ENCODE measurements at places on chromosomes 1 and 21. TPM values are rescaled to one million over a fixed set of nuclear protein-coding genes. Genes with fewer than 3 reads are reported as not detected.

GRCh38 chr1:41314376-41315145 lies 46.7 kb upstream of the FOXO6 start:
- no peak for DNase-seq
- H3K36me3 ChIP-seq = no peaks in the 10 kb centered on the region
- H3K27ac ChIP-seq = no peak overlapping the region

DNA sequence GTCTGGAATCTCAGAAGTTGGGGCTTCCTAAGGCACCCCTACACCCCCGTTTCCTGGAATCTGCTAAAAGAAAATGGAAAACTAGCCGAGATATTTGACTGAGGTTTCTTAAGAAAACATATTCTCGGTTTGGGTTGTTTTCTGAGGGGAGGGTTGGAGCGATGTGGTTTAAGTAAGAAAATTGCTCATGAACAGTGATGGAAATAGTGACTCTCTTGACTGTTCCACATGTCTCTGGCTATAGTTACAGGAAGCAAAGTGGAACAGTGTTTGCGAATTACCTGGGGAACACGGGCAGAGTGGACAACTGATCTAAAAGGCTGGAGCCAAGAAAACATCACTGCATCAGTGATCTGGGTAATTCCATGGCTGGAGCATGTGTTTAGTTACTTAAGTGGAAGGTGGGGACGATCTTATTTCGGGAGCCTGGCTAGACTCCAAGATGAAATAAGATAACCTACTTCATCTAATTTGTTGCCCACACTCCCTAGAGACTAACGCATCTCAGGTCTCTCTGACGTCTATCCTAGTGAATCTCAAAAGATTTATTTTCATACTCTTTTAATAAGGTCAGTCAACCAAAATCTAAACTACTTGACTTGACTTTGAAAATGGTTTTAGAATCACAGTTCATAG lies 92.4 kb downstream of the KCNJ15 start:
- DNase-seq = no peak
- H3K4me1 ChIP-seq = no peaks in the 10 kb centered on the region
- H3K27me3 ChIP-seq = no peaks in the 10 kb centered on the region
- no peak overlapping the region for H3K27ac ChIP-seq
- H3K36me3 ChIP-seq = no peaks in the 10 kb centered on the region

GRCh38 chr1:52416811-52417210 lies 12.4 kb downstream of the PRPF38A start:
- DNase-seq = no peak
- no peak overlapping the region for H3K4me3 ChIP-seq
- peaks cover 17% of the 10 kb centered on the region for H3K4me1 ChIP-seq
- no peaks in the 10 kb centered on the region for H3K27me3 ChIP-seq
- H3K36me3 ChIP-seq = peaks cover 58% of the 10 kb centered on the region

GRCh38 chr1:178645157-178645807 lies 79.8 kb upstream of the RALGPS2 start:
- H3K36me3 ChIP-seq = no peaks in the 10 kb centered on the region
- no peak overlapping the region for H3K4me3 ChIP-seq
- H3K4me1 ChIP-seq = no peaks in the 10 kb centered on the region
- no peak for DNase-seq
- H3K27me3 ChIP-seq = no peaks in the 10 kb centered on the region
- no peak overlapping the region for H3K27ac ChIP-seq

GRCh38 chr1:207191776-207192175 lies 87.7 kb downstream of the C4BPA start:
- no peak overlapping the region for H3K4me3 ChIP-seq
- H3K27ac ChIP-seq = no peak overlapping the region
- DNase-seq = no peak
- H3K36me3 ChIP-seq = no peaks in the 10 kb centered on the region
- peaks cover 8% of the 10 kb centered on the region for H3K4me1 ChIP-seq

DNA sequence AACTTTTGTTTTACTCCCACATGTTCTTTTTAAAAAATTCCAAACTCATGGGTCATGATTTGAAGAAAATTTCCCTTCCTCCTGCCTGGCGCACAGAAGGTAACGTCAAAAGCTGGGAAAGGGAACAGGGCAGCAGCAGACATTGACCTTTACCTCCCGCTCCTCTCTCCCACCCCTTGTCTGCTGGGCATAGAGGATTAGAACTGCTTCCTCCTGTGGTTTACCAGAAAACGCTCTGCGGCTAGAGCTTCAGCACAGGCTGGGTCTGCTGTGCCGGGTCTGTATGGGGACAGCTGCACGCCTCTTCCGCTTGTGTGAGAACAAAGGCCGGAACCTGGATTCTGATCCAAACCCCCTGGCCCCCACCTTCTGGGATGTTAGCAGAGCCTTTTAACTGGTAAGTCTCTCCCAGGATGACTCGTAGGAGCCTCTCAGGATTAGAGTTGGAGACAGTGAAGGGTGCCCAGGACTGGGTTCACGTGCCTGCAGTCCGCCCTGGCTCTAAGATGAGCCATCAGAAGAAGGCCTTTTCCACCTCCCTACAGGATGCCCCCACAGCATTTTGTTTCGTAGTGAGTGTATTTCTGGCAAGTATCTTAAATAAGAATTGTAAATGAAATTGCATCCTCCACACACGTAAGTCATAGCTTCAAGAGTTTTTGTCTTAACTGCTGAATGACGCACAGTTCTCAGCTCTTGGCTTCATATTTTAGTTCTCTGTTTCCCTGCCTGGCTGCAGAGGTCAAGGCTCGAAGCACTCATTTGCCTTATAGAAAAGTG lies 5.2 kb downstream of the H6PD start:
- H3K36me3 ChIP-seq = no peaks in the 10 kb centered on the region
- peaks cover 53% of the 10 kb centered on the region for H3K4me1 ChIP-seq
- peak; percentile 64 for DNase-seq
- H3K27ac ChIP-seq = no peak overlapping the region
- no peaks in the 10 kb centered on the region for H3K27me3 ChIP-seq
- no peak overlapping the region for H3K4me3 ChIP-seq

DNA sequence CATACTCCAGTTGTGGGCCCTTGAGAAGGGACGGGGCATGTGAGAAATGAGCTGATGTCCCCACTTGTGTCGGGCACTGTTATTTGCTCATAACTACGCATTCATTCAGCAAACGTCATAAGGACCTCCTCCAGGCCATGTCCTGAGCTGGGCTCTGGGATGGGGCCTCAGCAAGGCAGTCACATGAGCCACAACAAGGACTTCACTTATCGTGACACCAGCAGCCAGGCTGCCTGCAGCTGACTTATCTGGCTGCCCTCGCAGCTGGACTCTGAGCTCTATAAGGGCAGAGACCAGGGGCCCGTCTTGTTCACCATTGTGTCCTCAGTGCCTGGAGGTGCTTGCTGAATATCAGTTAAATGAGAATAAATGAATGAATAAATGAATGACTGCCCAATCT lies 37.5 kb upstream of the GRIK3 start:
- no peaks in the 10 kb centered on the region for H3K4me1 ChIP-seq
- H3K4me3 ChIP-seq = no peak overlapping the region
- no peak overlapping the region for H3K27ac ChIP-seq
- no peak for DNase-seq

DNA sequence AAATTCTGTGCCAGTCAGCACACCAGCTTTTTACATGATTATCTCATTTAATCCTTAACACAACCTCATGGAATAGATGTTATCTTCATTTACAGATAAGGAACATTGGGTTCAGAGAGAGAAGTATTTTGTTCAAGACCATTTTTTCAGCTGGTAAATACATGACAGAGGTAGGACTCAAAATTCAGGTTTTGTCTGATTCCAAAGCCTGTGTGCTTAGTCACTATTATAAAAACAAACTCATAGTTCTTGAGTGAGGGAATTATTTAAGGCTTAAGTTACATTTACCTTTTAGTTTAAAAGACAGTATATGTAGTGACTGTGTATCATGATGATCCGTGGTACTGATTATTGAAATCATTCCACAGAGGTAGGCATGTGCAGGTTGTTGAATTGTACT lies 125.2 kb downstream of the MAGI3 start:
- no peak overlapping the region for H3K4me3 ChIP-seq
- no peaks in the 10 kb centered on the region for H3K4me1 ChIP-seq
- H3K27ac ChIP-seq = no peak overlapping the region
- H3K27me3 ChIP-seq = no peaks in the 10 kb centered on the region
- no peak for DNase-seq

GRCh38 chr1:90341516-90341915 lies 346.6 kb downstream of the ZNF326 start:
- H3K4me1 ChIP-seq = peaks cover 9% of the 10 kb centered on the region
- no peaks in the 10 kb centered on the region for H3K36me3 ChIP-seq
- no peaks in the 10 kb centered on the region for H3K27me3 ChIP-seq
- no peak overlapping the region for H3K4me3 ChIP-seq
- no peak for DNase-seq

DNA sequence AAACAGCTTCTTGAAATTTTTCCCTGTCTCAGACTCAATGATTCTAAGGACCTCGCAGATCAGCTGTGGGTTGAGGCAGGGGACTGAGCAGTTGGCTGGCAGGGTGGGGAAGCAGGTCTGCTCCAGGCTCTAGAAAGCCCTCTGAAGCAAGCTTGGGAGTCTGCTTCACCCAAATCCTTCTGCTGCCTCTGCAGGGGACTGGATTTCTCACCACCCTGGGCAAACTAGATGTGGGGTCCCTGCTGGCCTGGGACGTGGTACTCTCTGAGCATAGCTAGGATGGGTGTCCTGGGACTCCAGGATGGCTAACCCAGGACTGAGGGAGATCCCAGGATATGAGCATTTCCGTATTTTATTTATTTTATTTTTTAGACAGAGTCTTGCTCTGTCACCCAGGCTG lies 89.3 kb downstream of the LAMC2 start:
- no peak overlapping the region for H3K4me3 ChIP-seq
- DNase-seq = no peak
- H3K27ac ChIP-seq = no peak overlapping the region
- peaks cover 3% of the 10 kb centered on the region for H3K27me3 ChIP-seq

- no peaks in the 10 kb centered on the region for H3K27me3 ChIP-seq
- H3K4me3 ChIP-seq = no peak overlapping the region
- no peak for DNase-seq
- no peaks in the 10 kb centered on the region for H3K36me3 ChIP-seq
- H3K27ac ChIP-seq = no peak overlapping the region
- no peaks in the 10 kb centered on the region for H3K4me1 ChIP-seq
Measured at GRCh38 chr1:16720351-16721223, 19.7 kb upstream of the RNU1-4 start.

GRCh38 chr1:8955406-8955805 lies 9.7 kb downstream of the CA6 start:
- no peaks in the 10 kb centered on the region for H3K36me3 ChIP-seq
- peaks cover 7% of the 10 kb centered on the region for H3K4me1 ChIP-seq

- DNase-seq = no peak
- H3K27me3 ChIP-seq = no peaks in the 10 kb centered on the region
- H3K4me3 ChIP-seq = no peak overlapping the region
- H3K27ac ChIP-seq = no peak overlapping the region
- no peaks in the 10 kb centered on the region for H3K4me1 ChIP-seq
Measured at GRCh38 chr1:33649759-33650158, 177.3 kb downstream of the ZSCAN20 start.

DNA sequence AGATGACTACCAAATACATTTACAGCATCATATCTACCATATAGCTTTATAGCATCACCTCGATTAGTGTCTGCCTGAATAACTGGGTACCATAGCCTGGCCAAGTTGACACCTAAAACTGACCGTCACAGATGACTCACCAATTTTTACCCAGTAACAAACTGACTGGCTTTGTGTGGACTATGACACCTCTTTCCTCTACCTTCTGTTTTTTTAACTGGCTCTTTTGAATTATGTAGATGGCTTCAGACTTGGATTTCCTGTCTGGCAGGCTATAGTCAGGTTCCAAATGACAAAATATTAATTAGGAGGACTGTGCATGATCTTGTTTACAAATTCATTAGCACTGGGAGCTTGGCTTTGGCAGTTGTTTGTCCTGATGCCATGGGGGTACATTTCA lies 360.3 kb downstream of the TGFB2 start:
- H3K36me3 ChIP-seq = no peaks in the 10 kb centered on the region
- H3K27me3 ChIP-seq = no peaks in the 10 kb centered on the region
- H3K27ac ChIP-seq = no peak overlapping the region
- no peak for DNase-seq

DNA sequence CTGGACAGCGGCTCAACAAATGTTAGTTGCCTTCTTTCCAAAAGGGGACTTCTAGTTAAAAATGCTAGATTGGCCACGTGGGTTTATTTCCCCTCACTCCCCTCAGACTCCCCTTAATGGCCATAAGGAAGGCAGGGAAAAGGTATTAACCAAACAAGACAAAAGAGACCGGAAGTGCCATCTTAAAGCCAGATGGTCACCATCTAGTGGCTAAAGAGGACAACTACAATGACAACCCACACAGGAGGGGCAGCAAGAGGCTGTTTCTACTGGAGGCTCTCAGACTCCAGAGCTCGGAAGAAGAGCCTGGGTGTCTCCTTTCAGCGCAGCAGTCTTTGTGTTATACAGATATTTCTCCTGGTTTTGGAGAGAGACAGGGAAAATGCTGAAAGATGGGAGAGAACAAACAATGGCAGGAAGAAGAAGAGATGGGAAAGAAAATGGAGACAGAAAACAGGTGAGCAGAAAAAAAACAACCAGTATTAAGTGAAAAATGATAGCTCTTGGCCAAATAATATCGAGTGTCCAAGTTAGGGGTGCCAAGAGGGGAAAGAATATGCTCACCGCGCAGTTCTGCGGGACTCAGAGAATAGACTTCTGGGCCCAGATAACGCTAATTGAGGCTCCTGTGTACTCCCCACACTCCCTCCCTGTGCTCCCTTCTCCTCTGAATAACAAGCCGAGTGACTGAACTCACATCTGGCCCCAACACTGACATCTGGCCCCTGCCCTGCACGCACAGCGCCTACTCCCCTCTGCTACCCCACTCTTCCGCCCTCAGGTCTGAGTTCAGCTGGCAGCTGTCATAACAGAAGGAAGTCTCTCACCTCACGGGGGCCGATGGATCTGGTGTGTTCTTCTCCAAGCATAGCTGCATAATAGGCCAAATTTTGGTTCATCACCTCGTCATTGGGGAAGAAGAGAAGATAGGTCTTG lies 9.6 kb downstream of the P3H1 start:
- H3K36me3 ChIP-seq = peaks cover 65% of the 10 kb centered on the region
- H3K27me3 ChIP-seq = no peaks in the 10 kb centered on the region
- H3K4me1 ChIP-seq = no peaks in the 10 kb centered on the region
- peak; percentile 26 for DNase-seq

The TTC22 gene
- 18.6 TPM for total RNA-seq

The PTGS2 gene
- total RNA-seq = not detected

The RTCA gene
- 39.7 TPM for total RNA-seq

The TCHHL1 gene
- total RNA-seq = not detected

The PROK1 gene
- total RNA-seq = not detected

The LPGAT1 gene
- 31.1 TPM for total RNA-seq

The LMX1A gene
- not detected for total RNA-seq

The HES2 gene
- total RNA-seq = not detected

The OR2L2 gene
- 0.17 TPM for total RNA-seq

The MEF2D gene
- 65.0 TPM for total RNA-seq
